ENCODE measurements at places on chromosomes 4 and X.
A peak's percentile ranks its signal among the peaks of the same experiment; 100 is the strongest.

- no peak for DNase-seq
These were observed 325.4 kb upstream of the FRG1 start for GRCh38 chr4:189615217-189615663.

DNA sequence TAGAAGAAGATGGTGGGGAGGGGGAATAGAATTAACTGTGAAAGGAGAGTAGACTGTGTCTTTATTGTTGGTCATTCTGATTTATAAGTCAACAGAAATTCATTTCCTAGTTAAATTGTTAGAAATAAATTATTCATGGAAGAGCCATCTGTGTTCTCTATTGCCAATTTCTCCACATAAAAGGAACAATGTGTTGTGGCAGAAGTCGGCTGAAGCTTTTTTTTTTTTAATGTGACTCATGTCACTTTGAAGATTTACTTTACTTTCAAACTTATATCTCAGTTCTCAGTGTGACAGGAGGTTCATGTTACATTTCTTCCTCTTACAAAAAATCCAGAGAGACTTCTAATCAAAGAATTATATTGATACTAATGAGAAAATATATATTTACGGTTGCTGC lies 60.5 kb downstream of the CPE start:
- DNase-seq = no peak

DNA sequence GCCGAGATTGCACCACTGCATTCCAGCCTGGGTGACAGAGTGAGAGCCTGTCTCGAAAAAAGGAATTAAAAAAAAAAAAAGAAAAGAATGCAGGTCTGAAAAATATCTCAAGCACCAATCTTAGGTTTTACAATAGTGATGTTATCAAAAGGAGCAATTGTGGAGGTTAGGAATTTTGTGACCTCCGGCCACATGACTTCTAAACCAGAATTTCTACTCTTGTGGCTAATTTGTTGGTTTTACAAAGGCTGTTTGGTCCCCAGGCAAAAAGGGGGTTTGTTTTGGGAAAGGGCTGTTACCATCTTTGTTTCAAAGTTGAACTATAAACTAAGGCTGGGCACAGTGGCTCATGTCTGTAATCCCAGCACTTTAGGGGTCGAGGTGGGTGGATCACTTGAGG lies 15.4 kb upstream of the ZNF41 start:
- DNase-seq = no peak

DNA sequence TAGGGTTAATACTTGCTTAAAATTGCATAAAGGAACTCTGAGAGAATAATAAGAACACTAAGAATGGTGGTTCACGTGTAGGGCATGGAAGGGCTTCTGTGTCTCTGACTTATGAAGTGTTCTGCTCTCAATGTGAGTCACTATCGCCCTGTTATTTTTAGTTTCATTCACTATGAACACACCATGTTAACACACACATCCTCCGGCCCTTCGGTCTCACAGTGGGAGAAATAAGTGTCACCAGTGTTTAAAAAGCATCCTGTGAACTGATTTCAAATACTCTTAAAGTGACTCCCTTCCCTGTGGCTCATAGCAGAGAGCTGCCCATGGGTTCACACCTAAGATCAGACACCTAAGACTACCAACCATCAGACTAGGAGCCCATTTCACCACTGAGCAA lies 33.8 kb upstream of the FGFBP2 start:
- DNase-seq = no peak

- no peak for DNase-seq
These were observed 25.5 kb downstream of the BBS12 start for GRCh38 chr4:122758033-122758432.

DNA sequence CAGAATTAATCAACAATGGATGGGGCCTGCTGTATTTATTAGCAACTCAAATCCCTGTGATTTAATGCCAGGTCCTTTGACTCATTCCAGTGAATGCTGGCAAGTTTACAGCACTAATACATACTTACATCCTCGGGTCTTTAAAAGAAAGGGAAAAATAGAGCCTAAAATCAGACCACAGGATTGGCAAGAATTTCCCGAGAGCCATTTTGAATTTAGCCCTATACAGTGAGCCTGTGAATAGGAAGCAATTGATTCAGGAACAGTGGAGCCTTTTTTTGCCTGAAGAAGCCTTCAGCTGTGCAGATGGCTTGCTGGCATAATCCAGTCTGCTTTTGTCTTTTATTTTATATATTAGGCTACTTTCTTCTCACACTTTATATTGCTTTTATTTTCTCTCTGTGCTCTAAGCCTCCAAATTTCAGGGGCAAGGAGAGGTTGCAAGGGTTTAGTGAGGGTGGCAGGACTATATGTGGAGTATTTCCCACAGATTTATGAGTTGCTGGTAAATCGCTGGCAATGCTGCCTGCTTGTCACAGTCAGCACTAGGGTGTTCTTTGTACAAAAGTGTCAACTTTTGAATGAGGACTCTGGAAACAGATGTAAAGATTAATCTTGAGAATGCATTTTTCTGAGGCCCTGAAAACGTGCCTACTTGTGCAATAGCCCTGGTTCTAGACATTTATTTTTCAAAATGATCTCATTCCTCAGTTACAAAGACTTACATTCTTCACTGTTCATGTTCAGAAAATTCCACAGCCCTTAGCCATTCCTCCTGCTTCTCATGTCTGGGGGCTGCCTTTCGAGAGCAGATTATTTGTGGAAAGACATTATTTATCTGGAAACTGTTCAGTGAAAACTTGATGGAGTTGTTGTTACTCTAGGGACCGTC lies 303.5 kb downstream of the SPRY1 start:
- no peak for DNase-seq

GRCh38 chr4:123743848-123744247 lies 347.3 kb downstream of the SPRY1 start:
- DNase-seq = no peak

DNA sequence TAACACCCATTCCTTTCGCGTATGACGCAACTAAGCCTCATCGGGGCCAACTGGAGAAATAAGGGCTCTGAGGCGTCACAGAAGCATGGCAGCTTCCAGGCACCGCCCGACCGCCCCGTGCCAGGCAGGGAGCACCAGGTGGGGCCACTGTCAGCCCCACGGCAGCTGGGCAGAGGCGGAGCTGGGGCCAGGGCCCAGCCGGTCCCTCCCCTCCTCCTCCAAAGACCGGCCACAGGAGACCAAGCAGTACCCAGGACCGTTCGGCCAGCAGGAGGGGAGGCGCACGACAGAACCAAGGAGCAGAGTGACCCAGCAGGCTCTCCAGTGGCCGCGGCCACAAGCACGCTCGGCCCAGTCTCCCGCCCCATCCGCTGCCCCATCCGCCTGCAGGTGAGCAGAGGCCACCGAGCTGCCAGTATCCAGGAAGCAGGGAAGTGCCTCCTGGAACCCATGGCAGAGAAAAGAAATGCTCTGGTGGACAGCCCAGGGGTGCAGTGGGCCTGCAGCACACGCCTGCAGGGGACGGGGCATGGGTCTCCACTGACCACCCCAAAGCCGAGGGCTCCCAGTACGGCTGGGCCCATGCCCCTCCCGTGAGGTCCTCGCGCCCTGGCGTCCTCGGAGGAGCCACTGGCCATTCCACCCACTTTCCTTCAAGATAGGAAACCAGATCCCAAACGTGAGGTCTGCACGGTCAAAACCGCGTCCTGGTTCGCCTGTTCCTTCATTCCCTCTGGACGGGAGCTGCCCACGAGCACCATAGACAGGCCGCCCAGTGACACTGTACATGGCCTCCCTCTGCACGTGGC lies 9.6 kb downstream of the CTBP1 start:
- DNase-seq = no peak

GRCh38 chr4:12545812-12546211 lies 938.3 kb downstream of the RAB28 start:
- DNase-seq = no peak

- DNase-seq = no peak
These were observed 267.6 kb downstream of the TENM3 start for GRCh38 chr4:182510836-182511235.

DNA sequence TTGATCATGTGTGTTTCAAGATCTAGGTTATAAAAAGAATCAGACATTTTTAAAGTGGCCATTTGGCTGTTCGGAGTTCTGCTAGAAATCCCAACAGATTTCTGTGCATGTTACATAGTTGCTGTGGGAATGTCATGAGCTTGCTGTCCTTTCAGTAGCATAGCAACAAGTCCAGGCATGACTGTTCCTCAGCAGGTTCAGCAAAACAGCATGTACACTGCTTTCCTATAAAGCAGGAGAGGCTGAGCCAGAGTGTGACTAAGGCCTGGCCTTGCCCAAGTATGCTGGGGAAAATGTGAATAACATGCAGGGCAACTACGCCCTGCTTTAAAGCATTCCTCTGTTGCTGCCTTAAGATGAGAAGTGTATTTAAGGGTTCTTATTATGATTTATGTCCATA lies 217.1 kb upstream of the SMIM31 start:
- no peak for DNase-seq

DNA sequence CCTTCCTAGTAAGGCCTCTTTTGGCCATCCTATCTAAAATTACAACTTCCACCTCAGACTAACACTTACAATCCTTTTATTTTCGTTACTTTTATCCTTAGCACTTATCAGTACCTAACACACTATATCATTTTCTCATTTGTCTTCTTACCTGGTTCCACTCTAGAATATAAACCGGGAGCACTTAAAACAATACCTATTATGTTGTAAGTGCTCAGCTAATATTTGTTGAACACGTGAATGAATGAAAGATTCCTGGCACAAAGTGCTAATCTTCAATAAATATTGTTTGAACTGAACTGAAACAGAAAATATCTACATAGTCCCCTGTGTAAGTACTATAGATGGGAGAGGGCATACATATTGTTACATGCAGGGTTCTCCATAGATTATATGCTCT lies 14.4 kb downstream of the MGARP start:
- DNase-seq = no peak

DNA sequence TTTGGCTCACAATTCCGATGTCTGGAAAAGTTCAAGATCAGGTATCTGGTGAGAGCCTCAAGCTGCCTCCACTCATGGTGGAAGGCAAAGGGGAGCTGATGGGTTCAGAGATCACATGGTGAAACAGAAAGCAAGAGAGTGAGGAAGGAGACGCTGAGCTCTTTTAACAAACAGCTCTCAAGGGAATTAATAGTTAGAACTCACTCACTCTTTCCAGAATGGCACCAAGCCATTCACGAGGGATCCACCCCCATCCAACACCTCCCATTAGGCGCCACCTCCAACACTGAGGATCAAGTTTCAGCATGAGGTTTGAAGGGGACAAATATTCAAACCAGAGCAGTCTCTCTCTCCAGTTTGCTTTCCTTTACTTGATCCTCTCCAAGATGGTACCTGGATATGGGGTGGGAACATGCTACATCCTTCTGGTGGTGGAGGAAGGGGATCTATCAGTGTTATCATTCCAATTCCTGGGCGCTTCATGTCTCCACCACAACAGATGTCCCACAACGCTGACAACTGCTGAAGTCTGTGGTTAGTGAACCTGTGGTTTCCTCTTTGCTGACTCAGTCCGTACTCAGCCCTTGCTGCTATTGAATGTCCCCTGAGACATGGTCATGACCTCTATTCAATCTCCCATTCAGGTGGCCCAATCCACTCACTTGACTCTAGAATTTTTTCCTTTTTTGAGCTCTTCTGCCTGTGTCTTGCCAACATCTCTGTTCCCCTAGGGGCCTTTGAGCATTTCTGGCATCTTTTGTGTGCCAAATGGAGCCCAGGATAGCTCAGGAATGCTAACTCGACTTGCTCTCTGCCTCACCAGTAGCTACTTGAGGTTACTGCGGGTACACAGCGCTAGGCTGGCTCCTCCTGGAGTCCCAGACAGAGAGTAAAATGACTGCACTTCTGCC lies 395.2 kb downstream of the MID1IP1 start:
- DNase-seq = no peak

- DNase-seq = no peak
These were observed 82.1 kb downstream of the NAT8L start for GRCh38 chr4:2141022-2141761.

DNA sequence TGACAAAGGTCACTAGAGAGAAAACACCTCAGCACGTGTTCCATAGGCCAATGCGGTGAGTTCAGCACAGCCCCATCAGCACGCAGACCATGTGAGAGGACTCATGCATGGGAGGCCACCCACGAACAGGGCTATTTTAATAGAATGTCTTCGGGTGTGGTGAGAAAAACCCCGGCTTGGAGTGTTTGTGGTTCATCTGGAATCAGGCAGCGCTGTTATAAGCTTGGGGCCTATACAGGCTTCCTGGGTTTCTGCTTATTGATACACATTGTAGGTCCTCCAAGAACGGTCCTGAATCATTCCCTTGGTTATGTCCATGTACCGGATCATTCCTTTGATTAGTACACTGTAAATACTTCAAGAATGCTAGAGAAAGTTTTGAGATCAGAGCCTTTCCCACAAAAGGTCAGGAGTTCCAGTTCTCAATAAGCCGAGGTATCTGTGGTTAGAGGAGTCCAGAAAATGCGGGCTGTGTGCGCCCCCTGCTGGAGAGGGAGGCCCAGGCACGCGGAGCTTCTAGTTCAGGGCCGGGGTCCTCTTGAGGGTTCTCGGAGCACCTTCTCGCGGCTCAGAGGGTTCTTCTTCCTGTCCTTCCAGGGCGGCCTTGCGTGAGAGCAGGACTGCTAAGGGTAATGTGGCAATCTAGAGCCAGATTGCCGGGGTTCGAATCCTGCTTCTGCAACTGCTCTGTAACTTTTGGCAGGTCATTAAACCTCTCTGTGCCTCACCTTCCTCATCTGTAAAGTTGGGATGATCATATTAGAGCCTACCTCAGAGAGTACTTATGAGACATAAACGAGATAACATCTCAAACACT lies 51.8 kb downstream of the TLR10 start:
- DNase-seq = peak; percentile 33
